Naive thymus-derived CD4-positive, alpha-beta T cell (primary cell): ENCODE measurements at places on chromosomes 1 and 21. TPM values are rescaled to one million over a fixed set of nuclear protein-coding genes. Genes with fewer than 3 reads are reported as not detected.

DNA sequence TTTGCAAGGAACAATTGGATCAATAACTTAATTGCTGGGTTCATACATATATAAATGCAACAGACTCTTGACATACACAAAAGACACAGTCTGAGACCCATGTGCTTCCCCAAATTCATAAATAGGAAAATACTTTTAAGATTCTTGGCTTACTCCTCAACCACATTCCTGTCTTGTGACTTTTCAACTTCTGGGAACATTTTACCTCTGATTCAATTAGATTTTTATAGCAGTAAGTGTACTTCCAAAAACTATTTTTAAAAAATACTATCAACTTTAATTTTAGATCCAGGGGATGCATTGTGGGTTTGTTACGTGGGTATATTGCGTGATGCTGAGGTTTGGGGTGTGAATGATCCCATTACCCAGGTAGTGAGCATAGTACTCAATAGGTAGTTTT is 406.7 kb downstream of the RPS6KC1 start:
- DNase-seq, result no peak
- H3K4me1 ChIP-seq, result no peaks in the 10 kb centered on the region
- H3K4me3 ChIP-seq, result no peak overlapping the region
- H3K27ac ChIP-seq, result no peak overlapping the region
- H3K27me3 ChIP-seq, result no peaks in the 10 kb centered on the region

- DNase-seq, result no peak
- no peaks in the 10 kb centered on the region for H3K4me1 ChIP-seq
- no peaks in the 10 kb centered on the region for H3K27me3 ChIP-seq
- no peak overlapping the region for H3K27ac ChIP-seq
- no peaks in the 10 kb centered on the region for H3K36me3 ChIP-seq
Measured at GRCh38 chr1:43573066-43573800, 42.5 kb downstream of the PTPRF start.

- no peak overlapping the region for H3K4me3 ChIP-seq
- no peak for DNase-seq
- peaks cover 7% of the 10 kb centered on the region for H3K36me3 ChIP-seq
- H3K27ac ChIP-seq, result peak overlapping the region; percentile 2
- H3K27me3 ChIP-seq, result no peaks in the 10 kb centered on the region
Measured at GRCh38 chr21:37455504-37455911, 88.9 kb downstream of the DYRK1A start.

- H3K27ac ChIP-seq, result no peak overlapping the region
- no peaks in the 10 kb centered on the region for H3K27me3 ChIP-seq
- H3K4me3 ChIP-seq, result no peak overlapping the region
- peaks cover 11% of the 10 kb centered on the region for H3K4me1 ChIP-seq
- H3K36me3 ChIP-seq, result no peaks in the 10 kb centered on the region
Measured at GRCh38 chr21:46057111-46057709, 40.7 kb upstream of the COL6A2 start.

GRCh38 chr1:197808880-197809279 is 33.6 kb upstream of the DENND1B start:
- no peak overlapping the region for H3K27ac ChIP-seq
- no peaks in the 10 kb centered on the region for H3K27me3 ChIP-seq
- DNase-seq, result no peak
- no peak overlapping the region for H3K4me3 ChIP-seq
- peaks cover 4% of the 10 kb centered on the region for H3K4me1 ChIP-seq

Gene CIART
- 2.4 TPM for total RNA-seq

GRCh38 chr1:201753492-201753891 is 75.5 kb upstream of the IPO9 start:
- H3K4me1 ChIP-seq, result no peaks in the 10 kb centered on the region
- no peak overlapping the region for H3K4me3 ChIP-seq
- no peaks in the 10 kb centered on the region for H3K36me3 ChIP-seq
- H3K27ac ChIP-seq, result no peak overlapping the region
- H3K27me3 ChIP-seq, result no peaks in the 10 kb centered on the region
